ENCODE measurements at places on chromosomes 2 and 18. TPM values are rescaled to one million over a fixed set of nuclear protein-coding genes. Genes with fewer than 3 reads are reported as not detected.

The CAD gene
- 47.2 TPM for total RNA-seq

The CRYGD gene
- total RNA-seq: not detected

The M1AP gene
- total RNA-seq: not detected

The LONRF2 gene
- total RNA-seq: not detected

The TANC1 gene
- total RNA-seq: 69.5 TPM

The TMEM247 gene
- not detected for total RNA-seq
